Stimulated activated CD4-positive, alpha-beta T cell treated with anti-CD3 and anti-CD28 coated beads, Interleukin-2, amount 100 ng/mL, for 48 hours (primary cell): ENCODE measurements at places on chromosomes 2 and 18.

DNA sequence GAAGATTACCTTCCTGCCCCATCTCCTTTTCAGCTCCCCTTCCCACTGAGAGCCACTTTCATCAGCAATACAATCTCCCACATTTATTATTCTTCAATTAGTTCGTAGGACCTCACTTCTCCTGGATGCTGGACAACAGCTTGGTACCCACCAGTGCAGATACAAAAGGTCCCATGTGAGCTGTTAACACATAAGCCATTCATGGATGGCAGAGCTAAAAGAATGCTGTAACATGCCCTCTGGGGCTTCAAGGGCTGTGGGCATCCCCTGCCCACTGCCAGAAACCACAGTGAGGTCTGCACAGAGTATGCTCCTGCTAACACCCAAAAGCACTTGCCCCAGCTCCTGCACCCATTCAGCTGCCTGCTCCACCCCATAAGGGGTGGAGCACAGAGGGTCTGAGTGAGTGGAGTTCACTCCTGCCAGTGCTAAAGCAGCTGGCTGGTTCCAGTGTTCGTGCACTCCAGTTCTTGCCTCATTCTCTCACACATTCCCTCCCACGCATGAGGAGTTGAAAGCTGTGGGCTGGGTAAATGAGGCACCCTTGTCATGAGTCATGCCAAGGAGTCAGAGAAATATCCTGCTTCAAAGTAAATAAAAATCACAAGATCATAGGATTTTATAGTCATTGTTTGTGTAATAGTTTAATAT, 305.9 kb upstream of the TMEFF2 start:
- peak; percentile 3 for DNase-seq

DNA sequence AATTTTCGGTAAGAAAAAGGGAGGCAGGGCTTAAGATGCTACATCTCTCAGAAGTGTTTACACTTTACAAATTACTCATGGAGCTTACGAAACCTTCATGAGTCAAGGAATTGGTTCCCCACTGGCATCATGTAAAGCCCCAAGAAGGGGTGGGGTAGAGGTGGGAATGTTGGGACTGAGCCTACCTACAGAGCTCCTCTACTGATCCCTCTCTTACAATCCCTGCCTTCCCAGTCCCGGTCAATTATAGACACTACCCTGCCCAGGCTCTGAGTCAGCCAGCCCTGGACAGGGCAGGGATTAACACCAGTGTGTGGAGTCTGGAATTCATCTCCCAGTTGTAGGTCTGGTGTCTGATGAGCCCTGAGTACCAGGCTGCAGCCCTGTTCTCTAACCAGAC, 248.9 kb downstream of the PAX3 start:
- no peak for DNase-seq

DNA sequence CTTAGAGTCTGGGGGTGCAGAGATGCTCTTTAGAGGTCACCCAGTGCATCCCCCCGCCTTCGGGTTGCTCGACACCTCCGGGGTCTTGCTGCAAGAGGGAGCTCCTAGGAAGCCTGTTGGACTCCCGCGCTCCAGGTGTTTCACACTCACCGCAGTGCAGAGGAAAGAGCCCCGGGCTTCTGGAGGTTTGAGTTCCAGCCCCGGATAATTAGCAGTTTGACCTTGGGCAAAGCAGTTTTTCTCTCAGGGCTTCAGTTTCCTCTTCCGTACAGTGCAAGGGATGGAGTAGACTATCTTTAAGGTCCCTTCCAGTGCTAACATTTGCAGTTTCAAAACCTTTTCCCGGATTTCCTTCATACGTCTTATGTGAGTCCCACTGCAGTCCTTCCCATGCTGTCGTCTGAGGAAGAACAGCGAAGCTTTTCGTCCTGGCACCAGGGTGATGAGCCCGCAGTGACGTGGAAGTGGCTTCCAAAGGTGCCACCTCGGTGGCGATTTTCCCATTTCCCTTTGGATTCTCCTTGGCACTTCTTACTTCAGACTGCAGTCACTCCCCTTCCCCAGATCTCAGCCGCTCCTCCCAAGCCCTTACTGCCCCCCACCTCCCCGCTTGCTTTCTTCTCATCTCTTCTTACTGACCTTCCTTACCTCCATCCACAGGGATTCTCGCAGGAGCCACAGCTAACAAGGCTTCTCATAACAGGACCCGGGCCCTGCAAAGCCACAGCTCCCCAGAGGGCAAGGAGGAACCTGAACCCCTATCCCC, 585 bp downstream of the PNKD start:
- no peak for DNase-seq

GRCh38 chr2:149099298-149099697, 60.8 kb downstream of the LYPD6B start:
- no peak for DNase-seq

DNA sequence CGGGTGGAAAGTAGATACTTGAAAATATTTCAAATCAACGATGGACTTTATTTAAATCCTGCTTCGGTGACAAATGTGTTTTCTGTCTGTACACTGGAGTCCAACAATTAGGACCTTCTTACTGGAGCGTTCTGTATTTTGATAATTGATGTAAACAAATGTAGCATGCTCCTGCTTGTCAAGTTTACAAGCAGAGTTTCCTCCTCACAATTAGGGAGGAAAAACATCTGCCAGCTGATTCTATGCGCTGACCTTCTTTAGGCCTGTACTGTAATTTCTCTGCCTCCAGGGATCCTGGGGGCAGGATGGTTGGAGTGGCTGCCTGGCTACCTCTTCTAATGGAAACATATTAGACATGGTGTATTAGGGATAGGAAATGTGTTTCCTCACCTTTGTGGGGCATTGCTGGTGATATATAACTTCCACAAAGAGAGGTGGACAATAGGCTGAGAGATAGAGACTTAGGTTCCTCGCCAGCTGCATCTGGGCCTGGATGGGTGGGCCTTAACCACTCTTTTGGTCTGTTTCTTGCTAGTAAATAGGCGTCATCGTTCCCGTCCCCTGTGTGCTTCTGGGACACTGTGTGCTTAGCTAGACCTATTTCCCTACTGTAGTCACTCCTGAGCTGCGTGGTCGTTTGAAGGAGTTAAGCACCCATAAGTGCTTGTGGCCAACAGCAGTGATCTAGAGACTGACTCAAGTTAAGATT, 19.3 kb downstream of the GATA6 start:
- no peak for DNase-seq

- no peak for DNase-seq
Measured at GRCh38 chr2:134745023-134745422, 26.2 kb upstream of the TMEM163 start.

GRCh38 chr2:158142165-158142564, 40.5 kb downstream of the UPP2 start:
- no peak for DNase-seq

DNA sequence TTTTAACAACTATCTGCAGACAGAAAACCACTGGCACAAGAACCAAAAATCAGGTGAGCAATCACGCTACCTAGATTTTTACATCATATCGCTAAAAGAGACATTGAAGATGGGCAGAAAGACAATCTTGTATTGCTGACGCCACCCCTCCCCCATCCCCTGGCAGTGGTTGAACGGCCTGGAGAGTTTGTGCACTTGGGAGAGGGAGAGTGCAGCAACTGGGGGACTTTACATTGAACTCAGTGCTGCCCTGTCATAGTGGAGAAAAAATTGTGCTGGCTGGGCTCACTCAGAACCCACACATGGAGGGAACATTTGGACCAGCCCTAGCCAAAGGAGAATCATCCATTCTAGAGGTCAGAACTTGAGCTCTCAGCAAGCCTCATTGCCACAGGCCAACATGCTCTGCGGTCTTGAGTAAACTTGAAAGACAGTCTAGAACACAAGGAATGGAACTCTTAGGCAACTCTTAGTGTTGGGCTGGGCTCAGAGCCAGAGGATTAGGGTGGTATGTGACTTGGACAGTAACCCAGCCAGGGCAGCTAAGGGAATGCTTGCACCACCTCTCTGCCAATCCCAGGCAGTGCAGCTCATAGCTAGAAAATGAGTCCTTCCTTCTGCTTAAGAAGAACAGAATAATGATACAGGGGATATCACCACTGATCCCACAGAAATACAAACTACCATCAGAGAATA, 220.0 kb upstream of the CYP26B1 start:
- no peak for DNase-seq

- DNase-seq = no peak
Measured at GRCh38 chr2:12043131-12043530, 296.7 kb downstream of the LPIN1 start.

- DNase-seq = no peak
Measured at GRCh38 chr2:49772299-49772970, 618.1 kb upstream of the FSHR start.
